ENCODE measurements at places on chromosomes 1 and 21.

DNA sequence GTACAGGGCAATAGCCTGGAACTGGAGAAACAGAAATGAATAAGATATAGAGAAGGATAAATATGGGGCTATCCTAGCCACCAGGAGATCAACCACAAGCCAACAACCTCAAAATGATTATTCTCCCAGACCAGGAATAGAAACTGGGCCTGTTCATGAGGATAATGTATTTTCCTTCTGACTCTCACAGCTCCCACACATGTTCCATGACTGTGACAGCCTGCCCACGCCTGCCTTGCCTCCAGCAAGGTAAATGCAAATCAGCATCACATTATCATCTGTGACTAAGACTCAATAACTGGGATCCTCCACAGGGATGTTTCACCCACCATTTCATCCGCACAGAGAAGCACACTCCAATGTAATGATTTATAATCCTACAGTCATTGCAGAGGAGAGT, 3.3 kb downstream of the ENSA start:
- DNase-seq = no peak

- no peak for DNase-seq
These were observed 623 bp downstream of the RPL22 start for GRCh38 chr1:6198646-6199297.

GRCh38 chr1:205610901-205611466, 20.8 kb downstream of the ELK4 start:
- no peak for DNase-seq

DNA sequence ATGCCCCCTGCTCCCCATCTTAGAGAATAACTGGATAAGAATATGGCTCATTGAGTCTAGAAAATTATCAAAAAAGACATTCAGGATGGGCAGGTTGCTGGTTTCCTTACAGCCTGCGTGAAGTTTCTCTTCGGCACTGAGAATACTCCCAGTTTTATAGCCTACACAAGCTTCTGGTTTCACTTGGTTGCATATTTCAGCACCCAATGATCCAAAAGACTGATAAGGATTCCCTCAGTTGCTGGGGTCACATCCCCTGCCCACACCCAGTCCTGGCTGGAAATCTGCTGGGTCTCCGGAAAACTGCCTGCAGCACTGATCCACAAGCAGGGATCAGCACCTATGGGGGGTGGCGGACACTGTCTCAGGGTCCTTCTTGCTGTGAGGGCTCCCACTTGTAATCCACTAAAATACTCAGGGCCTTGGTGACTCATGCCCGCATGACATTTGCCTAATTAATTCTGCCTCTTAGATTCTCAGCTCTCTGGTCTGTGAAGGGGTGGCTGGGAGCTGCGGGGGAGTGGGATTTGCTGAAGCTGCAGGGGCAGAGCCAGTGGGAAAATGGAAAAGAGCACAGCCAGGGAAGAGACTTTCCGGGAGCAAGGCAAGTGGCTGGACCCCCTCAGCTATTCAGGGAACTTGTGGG, 142.5 kb downstream of the ZNF648 start:
- no peak for DNase-seq

DNA sequence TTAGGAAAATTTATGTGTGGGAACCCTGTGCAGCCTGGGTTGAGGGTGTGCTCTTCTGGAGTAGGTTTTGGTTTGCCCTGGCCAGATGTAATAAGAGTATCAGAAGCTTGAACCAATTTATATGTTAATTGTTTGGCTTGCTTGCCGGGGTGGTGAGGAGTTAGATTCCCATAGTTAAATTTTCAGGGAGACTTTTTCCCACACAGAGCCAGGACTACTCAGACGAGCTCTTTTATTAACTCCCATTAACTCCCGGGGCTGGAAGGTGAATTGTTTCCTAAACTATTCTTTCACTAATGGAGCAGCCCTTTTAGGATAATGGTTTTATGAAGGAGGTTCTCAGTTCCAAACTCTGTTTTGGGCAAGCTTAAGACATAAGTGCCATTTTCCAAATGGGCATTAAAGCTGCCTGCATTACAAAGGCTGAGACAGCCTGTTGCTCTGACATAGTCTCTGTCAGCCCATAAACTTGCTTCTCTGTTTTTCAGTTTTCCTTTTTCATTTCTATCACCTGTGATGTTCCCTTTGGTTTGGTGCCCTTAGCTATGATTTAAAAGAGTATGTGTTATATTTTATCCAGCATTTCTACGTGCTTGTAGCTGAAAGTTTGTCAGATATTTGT, 18.0 kb upstream of the RAB3GAP2 start:
- no peak for DNase-seq

DNA sequence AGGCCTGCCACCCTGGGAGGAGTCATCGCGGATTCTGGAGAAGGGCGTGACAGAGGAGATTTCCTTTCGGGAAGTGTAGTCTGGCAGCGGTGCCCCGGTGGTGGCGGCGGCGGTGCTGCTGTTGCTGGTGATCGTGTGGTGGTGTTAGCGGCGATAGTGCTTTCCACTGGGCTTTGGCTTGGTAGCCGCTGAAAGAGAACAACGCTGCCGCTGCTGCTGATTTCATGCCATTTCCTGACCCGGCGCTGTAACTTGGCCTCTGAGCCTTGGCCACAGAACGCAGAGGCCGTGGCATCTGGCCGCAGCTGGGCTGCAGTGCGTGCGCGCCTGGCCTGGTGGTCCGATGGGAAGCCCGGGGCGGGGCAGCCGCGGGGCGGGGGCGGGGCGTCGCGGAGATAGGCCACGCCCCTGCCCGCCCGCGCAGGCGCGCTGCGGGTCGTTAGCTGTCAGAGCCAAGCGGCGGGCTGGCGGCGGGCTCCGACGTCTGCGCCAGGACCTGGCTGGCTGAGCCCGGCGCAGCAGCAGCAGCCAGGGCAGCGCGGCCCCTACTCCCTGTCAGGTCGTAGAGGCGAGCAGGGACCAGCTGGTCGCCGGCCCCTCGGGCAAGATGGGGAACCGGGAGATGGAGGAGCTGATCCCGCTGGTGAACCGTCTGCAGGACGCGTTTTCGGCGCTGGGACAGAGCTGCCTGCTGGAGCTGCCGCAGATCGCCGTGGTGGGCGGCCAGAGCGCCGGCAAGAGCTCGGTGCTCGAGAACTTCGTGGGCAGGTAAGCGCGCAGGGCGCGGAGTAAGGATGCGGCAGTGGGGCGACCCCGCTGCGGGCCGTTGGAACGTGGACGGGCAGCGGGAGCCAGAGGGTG, at the start of gene DNM3:
DNM3 (plus strand) TSS at position 449 of the 861 bp plus-strand sequence; CDS start at position 608, 159 bp downstream.
- DNase-seq = peak; percentile 70

GRCh38 chr1:240559781-240560180, 52.2 kb downstream of the GREM2 start:
- DNase-seq = no peak

GRCh38 chr1:175221557-175222175, 29.1 kb upstream of the KIAA0040 start:
- no peak for DNase-seq

- no peak for DNase-seq
These were observed 275.7 kb upstream of the CAMK1G start for GRCh38 chr1:209307846-209308245.

GRCh38 chr1:106181866-106182265, 874.6 kb upstream of the PRMT6 start:
- DNase-seq = no peak

DNA sequence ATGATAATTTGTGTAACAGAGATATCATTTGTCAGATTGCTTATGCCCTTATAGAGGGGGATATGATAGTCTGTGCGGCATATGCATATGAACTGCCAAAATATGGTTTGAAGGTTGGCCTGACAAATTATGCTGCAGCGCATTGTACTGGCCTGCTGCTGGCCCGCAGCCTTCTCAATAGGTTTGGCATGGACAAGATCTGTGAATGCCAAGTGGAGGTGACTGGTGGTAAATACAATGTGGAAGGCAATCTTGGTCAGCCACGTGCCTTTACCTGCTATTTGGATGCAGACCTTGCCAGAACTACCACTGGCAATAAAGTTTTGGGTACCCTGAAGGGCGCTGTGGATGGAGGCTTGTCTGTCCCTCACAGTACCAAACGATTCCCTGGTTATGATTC, 82.4 kb downstream of the ZMYM4 start:
- DNase-seq = no peak

GRCh38 chr1:227709451-227709850, 25.7 kb downstream of the JMJD4 start:
- DNase-seq = no peak

GRCh38 chr1:153353226-153353947, 4.3 kb upstream of the S100A9 start:
- DNase-seq = no peak

GRCh38 chr1:46699666-46700065, 19.2 kb downstream of the EFCAB14 start:
- no peak for DNase-seq

DNA sequence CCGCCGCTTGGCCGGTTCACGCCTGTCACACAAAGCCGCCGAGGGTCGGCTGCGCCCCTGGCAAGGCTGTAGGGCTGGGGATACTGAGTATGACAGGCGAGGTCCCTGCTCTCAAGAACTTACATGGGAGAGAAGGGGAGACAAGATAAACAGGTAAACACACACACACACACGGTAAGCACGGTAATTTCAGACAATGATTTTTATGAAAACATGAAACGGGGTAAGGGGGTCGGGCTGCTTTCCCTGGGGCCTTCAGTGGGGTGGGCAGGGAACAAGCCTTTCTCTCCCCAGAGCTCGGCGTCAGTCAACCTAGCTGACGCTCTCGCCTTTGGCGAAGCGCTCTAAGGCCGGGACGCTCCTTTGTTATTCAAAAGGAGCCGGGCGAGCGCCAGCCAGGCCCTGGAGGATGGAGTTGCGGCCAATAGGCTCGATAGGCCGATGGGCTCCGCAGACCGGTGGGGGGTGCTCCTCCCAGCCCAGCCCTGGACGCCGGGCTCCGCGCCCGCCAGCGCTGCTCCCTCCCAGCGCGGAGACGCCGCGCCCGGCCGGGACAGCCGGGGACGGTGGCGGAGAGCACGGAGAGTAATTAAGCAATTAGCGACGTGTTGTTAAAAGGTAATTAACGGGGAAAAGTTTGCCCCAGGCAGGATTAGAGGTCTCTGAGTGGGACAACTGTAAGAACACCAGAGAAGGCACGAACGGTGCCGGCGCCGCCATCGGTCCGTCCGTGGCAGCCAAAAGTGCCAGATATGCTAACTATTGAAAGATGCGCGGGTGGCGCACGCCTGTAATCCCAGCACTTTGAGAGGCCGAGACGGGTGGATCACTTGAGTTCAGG, 950 bp upstream of the INKA2 start:
- DNase-seq = no peak
